ENCODE measurements at places on chromosomes 12 and 14. TPM values are rescaled to one million over a fixed set of nuclear protein-coding genes. Genes with fewer than 3 reads are reported as not detected.

GRCh38 chr14:54647378-54647777 lies 80.5 kb downstream of the SAMD4A start:
- H3K4me3 ChIP-seq = no peak overlapping the region
- no peaks in the 10 kb centered on the region for H3K36me3 ChIP-seq
- no peak for DNase-seq
- H3K27me3 ChIP-seq = no peaks in the 10 kb centered on the region
- no peak overlapping the region for H3K27ac ChIP-seq

Gene ARPC3
- 283 TPM for total RNA-seq

DNA sequence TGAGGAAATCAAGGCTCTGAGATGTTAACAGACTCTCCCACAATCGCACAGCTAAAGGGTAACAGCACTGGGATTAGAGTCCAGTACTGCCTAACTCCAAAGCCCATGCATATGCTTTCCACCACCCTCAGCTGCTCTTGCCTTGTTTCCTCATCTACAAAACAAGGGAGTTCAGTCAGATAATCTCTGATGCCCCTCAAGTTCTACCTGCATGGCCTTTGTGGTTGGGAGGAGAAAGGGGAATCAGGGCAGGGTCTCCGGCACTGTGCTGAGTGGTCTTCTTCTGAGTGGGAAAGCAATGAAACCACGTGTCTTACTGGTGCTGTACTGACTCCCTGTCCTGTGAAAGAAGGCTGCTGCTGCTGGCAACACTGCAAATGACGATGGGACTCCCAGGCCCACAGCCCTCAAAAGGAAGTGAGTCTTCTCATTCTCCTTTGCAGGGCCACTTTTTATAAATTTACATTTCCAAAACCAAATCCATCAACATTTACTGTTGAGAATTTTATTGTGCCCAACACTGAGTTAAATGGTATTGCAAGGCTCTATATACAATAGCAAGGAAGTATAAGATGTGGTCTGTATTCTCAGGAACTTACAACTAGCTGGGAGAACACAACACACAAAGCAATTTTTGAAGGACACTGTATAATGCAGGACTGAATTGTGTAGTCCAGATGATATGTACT lies 19.7 kb upstream of the DUSP16 start:
- H3K4me1 ChIP-seq = peaks cover 44% of the 10 kb centered on the region
- no peaks in the 10 kb centered on the region for H3K36me3 ChIP-seq
- H3K27me3 ChIP-seq = no peaks in the 10 kb centered on the region
- 0 out of 2 replicates have a peak overlapping the region, but pooled peaks have one; percentile 6 for H3K4me3 ChIP-seq

- H3K27ac ChIP-seq = no peak overlapping the region
- H3K36me3 ChIP-seq = no peaks in the 10 kb centered on the region
- H3K4me3 ChIP-seq = no peak overlapping the region
- H3K27me3 ChIP-seq = no peaks in the 10 kb centered on the region
These were observed 137.4 kb downstream of the DERA start for GRCh38 chr12:16048511-16048910.

- no peaks in the 10 kb centered on the region for H3K27me3 ChIP-seq
- no peak overlapping the region for H3K27ac ChIP-seq
- no peaks in the 10 kb centered on the region for H3K36me3 ChIP-seq
These were observed 550.3 kb downstream of the FSCB start for GRCh38 chr14:43956741-43957140.

DNA sequence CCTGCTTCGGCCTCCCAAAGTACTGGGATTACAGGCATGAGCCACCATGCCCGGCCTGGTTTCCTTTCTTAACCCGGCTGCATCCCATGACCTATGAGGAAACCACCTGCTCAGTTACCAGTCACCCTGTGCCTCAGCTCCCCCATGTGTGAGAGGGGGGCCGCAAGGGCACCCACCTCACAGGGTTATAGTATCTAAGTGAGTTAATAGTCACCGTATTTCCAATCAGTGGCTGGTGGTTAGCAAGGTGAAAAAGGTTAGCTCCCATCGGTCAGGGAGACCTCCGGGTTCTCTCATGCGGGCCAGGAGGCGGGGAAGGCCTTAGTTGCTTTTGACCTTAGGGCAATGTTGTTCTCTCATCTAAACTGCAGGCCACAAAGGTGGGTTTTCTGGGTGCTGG lies 6.7 kb downstream of the LRP1 start:
- no peak for DNase-seq
- H3K36me3 ChIP-seq = no peaks in the 10 kb centered on the region
- no peak overlapping the region for H3K4me3 ChIP-seq
- peaks cover 4% of the 10 kb centered on the region for H3K4me1 ChIP-seq

DNA sequence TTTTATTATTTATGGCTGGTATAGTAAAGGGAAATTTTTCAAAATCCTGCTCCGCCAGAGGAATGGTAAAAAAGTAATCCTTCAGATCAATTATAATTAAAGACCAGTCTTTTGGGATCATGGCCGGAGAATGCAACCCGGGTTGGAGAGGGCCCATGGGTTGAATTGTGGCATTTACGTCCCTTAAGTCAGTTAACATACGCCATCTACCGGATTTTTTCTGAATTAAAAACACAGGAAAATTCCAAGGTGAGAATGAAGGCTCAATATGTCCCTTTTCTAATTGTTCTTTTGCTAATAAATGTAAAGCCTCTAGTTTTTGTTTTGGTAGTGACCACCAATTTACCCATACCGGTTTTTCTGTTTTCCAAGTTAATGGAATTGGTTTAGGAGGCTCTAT lies 602.8 kb downstream of the ALG10 start:
- no peaks in the 10 kb centered on the region for H3K27me3 ChIP-seq
- no peaks in the 10 kb centered on the region for H3K36me3 ChIP-seq
- H3K4me3 ChIP-seq = no peak overlapping the region
- no peak overlapping the region for H3K27ac ChIP-seq

DNA sequence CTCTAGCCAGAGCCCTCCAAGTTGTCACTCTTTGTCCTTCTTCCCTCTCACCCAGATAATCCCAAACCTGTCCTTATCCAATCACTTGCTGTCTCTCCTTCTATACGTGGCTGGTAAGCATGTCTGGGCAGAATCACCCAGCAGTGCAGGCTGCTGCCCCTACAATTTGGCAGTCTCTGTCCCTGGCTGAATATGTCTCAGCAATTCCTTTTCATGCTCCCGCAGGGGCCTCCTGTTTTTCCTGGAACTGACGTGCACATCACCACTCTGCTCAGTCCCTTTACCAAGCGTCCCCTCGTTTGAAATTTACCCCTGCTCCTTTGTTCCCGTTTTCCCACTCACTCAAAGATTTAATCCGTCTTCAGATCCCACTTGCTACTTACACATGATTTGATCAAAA lies 80.0 kb downstream of the ST8SIA1 start:
- no peak overlapping the region for H3K4me3 ChIP-seq
- peaks cover 1% of the 10 kb centered on the region for H3K27me3 ChIP-seq
- H3K4me1 ChIP-seq = no peaks in the 10 kb centered on the region
- no peak for DNase-seq

- H3K4me3 ChIP-seq = no peak overlapping the region
- no peak overlapping the region for H3K27ac ChIP-seq
- H3K4me1 ChIP-seq = no peaks in the 10 kb centered on the region
- no peaks in the 10 kb centered on the region for H3K36me3 ChIP-seq
- H3K27me3 ChIP-seq = no peaks in the 10 kb centered on the region
These were observed 42.6 kb downstream of the SLCO1A2 start for GRCh38 chr12:21292111-21292510.

Gene DEPDC4
- total RNA-seq = 1.9 TPM

DNA sequence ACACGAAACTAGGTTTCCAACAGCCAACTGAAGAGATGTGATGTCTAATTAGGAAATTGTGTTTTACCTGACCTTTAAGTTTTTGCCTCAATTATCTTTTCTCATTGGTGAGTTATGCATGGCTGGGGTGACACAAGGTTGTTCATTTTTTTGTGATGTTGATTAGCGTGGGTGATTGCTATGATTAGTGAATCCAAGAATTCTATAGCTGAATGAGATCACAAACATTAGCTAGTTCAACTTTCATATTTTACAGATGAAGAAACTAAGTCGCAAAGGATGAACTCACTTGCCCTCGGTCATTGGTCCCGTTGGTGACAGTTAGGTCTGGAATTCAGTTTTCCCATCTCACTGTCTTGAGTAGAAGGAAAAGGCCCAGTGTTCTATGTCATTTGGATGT lies 32.6 kb upstream of the LMNTD1 start:
- no peak overlapping the region for H3K27ac ChIP-seq
- no peaks in the 10 kb centered on the region for H3K4me1 ChIP-seq
- H3K4me3 ChIP-seq = no peak overlapping the region
- H3K36me3 ChIP-seq = no peaks in the 10 kb centered on the region
- H3K27me3 ChIP-seq = no peaks in the 10 kb centered on the region

Gene NEDD8
- 163 TPM for total RNA-seq

Gene CACNA2D4
- 1.1 TPM for total RNA-seq

Gene HHIPL1
- total RNA-seq = not detected

- DNase-seq = no peak
- 0 out of 2 replicates have a peak overlapping the region, but pooled peaks have one; percentile 17 for H3K27ac ChIP-seq
- H3K27me3 ChIP-seq = no peaks in the 10 kb centered on the region
These were observed 6.9 kb downstream of the MAP3K9 start for GRCh38 chr14:70802379-70802778.

Measured in GM12878 (cell line).